Stimulated activated naive CD8-positive, alpha-beta T cell treated with anti-CD3 and anti-CD28 coated beads, Interleukin-15, amount 100 ng/mL, for 72 hours (primary cell): ENCODE measurements at places on chromosomes 11 and 22.

DNA sequence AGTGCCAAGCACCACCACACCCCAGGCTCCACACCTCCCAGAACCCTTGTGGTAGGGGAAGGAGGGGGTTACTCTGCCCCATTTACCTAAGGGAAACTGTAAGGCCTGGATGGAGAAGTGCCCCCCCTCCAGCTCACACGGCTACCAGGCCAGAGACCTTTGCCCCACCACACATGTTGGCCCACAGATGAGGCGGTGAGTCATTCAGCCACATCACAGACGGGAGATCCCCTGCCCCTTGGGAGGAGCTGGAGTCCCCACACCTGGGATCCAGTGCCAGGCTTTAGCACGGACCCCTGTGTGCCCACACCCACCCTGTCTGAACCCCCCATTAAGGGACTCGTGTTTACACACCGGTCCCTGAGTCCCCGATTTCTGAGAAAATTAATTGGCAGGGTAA, 24.9 kb downstream of the CDKN1C start:
- peak; percentile 48 for DNase-seq

DNA sequence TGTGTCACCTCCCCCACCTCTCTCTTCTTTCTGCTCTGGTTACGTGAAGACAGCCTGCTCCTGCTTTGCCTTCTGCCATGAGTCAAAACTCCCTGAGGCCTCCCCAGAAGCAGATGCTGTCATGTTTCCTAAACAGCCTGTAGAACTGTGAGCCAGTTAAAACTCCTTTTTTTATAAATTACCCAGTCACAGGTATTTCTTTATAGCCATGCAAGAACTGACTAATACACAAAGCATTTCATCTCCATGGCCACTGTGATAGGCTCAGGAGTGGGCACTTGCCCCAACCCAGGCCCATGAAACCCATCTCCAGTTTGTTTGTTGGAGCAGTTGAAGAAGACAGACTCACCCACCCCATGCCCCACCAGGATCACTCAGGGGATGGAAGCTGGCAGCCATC, 253.3 kb upstream of the ISX start:
- DNase-seq: no peak

- no peak for DNase-seq
Measured at GRCh38 chr22:40007853-40008710, 13.3 kb downstream of the FAM83F start.

DNA sequence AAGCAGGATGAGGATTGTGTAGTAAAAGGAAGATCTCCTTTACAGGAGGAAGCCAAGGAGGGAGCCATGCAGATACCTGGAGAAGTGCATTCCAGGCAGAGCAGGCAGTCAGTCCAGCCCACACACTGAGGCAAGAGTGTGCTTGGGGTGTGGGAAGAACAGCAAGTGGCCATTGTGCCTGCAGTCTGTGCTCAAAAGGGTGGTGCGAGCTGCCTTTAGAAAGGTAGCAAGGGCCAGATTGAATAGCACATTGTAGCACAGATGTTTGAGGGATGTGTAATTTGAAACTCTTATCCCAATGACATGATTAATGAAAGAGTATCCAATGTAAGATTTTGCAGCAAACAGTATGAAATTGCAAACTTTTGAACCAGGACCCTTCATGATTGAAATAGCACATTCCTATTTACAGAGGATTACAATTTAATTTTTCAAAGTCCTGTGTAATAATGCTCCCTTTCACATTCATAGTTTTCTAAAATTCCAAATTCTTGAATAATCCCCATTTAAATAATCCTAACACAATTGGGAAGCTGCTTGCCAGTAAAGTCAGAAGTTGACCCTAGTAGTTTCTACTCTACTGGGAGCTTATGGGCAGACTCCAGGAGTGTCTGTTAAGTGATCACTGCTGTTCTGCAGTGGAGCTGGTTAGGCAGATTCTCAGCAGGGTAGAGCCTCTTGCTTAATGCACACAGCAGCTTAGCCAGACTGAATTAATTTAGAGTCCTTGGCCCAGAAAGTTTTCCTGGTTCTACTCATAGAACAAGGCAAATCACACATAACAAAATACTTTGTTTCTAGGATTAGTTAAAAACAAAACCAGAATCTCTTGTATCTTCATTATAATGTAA, 78.1 kb downstream of the CYB5R2 start:
- no peak for DNase-seq

DNA sequence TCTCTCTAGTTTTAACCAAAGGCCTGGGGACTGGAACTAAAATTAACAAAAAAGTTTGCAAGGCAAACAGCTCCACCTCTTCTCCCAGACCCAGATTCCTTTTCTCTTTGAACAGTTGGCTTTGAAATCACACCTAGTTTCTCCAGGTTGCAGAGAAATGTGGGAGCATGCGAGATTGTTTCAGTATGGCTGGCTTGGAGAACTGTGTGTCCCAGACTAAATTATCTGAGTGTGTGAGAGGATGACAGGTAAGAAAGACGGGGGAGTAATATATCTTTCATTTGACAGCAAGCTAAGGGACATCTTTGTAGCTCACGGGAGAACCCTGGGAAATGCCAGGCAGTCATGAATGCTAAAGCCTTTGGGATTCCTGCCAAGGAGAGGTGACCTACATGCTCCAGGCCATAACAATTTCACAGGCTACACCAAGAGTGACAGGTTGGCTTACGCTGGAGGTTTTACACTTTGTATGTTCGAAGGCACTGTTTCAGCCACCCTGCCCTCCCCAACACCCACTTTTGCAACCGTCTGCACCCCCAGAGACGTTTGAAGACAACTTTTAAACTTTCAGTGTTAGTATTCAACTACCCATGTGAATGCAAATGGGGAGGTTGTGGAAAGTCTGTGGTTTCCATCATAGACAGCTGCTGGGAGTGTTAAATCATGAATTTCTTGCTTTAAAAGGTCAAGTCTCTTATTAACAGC, 109.3 kb upstream of the SNX19 start:
- DNase-seq: no peak

- DNase-seq: no peak
Measured at GRCh38 chr11:57323167-57323854, 1.4 kb downstream of the TNKS1BP1 start.

DNA sequence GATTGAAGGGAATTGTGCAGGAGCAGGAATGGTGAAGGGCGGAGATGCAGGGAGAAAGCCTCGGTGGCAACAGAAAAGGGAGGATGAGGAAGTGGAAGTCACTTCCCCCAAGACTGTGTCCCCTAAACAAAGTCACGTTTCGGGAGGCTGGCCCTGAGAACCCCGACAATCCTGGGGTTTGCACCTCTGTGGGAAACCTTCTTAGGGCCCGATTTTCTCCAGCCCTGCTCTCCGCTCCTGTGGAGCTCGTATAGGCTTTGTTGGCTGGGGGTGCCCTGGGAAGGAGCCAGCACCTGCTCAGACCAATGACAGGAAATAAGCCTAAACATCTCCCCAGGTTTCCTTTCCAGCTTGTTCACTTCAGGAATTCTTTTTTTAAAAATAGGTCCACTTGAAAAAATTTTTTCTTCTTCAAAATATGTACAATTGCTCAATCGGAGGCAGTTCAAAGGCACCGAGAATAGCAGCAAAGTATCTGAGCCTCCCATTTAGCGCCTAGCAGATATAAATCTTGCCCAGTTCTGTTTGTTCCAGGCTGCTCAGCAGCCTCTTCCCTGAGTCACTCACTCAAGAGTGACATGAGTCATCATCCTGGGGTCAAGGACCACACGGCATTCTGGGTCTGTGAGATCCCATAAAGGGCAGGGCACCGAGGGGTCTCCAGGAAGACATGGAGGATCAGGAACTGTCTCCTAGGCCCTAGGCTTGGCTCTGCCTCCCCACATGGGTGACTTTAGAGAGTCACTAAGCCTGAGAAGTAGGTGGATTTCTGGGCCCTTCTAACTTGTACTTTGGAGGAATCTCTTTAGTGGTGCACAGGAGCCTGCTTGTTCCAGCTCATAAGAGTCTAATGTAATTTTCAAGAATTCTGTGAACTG, 34.0 kb downstream of the IRAG1 start:
- DNase-seq: no peak

DNA sequence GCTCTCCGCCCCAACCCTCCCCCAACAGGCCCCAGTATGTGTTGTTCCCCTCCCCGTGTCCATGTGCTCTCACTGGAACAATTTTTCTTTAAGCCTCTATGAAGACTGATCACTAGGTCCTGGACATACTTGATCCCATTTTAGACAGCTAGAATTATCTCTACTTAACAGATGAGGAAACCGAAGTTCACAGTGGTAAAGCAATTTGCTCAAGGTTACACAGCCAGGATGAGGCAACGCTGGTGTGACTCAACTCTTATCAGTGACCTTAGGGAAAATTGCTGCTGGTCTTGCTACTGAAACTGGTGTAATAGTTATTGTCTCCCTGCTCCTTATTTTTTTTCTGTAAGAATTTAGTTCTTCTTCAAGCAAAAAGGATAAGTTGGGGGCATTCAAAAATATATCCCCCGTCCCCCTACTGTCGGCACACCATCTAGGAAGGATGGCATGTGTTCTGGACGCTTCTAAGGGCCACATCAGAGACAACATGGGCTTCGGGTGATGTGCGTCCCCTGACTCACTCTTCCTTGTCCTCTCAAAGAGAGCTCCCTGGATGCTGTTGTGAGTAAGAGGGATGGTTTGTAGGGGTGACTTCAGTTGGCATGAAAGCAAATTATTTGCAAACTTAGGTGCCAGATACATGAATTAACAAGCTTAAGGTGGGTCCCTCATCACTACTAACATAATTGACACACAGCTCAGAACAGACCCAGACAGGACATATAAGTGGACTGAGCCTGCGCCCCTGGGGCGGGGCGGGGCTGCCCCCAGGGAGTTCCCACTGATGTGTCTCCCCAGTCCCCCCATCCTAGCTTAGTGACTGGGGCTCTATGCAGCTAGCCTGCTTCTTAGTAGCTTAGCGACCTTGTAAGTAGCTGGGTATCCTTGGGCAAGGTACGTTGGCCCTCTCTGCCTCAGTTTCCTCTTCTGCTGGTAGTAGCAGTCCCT, 23.6 kb upstream of the ALX4 start:
- DNase-seq: no peak

DNA sequence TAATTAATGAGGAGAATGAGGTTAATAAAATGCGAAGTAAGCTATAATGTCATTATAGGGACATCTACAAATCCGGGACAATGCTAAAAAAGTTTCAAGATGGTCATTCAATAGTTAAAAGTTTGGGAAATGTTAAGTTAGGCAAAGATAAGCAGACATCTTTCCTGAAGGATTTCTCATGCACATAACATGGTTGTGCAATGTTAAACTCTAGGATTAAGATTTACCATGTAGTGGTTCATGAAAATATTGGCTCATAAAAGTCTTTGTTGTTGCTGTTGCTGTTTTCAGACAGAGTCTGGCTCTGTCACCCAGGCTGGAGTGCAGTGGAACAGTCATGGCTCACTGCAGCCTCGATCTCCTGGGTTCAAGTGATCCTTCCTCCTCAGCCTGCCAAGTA, 751.5 kb upstream of the CCDC179 start:
- no peak for DNase-seq

GRCh38 chr11:62452261-62452660, 33.4 kb downstream of the SCGB1A1 start:
- DNase-seq: no peak

GRCh38 chr11:20097319-20098221, 62.7 kb downstream of the DBX1 start:
- DNase-seq: no peak

DNA sequence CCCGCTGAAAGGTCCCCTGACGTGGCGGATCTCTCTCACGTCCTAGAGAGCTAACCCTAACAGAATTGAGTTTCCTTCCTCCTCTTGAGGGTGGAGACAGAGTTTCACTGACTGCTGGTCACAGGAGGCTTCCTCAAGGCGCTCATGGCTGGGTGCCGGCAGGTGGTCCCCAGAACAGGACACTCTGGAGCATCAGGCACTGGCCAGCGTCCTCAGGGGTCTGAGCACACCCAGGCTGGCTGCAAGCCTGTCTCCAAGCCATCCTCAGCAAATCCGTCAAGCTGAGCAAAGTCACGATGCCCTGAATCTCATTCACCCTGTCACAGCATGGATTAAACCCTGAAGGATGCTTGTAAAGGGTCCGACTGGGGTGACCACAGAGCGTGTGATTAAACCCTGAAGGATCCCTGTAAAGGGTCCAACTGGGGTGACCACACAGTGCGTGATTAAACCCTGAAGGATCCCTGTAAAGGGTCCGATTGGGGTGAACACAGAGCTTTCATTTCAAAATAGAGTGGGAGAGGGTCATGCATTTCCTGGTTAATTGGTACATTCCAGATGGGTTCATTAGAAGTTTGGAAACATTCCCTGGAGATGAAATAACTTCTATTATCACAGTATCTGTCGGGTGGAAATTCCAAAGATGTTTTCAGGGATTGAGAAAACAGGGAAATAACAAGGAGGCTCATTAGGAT, 473.0 kb downstream of the BRD1 start:
- no peak for DNase-seq

GRCh38 chr11:130426837-130427341, 1.5 kb downstream of the ADAMTS8 start:
- DNase-seq: no peak

DNA sequence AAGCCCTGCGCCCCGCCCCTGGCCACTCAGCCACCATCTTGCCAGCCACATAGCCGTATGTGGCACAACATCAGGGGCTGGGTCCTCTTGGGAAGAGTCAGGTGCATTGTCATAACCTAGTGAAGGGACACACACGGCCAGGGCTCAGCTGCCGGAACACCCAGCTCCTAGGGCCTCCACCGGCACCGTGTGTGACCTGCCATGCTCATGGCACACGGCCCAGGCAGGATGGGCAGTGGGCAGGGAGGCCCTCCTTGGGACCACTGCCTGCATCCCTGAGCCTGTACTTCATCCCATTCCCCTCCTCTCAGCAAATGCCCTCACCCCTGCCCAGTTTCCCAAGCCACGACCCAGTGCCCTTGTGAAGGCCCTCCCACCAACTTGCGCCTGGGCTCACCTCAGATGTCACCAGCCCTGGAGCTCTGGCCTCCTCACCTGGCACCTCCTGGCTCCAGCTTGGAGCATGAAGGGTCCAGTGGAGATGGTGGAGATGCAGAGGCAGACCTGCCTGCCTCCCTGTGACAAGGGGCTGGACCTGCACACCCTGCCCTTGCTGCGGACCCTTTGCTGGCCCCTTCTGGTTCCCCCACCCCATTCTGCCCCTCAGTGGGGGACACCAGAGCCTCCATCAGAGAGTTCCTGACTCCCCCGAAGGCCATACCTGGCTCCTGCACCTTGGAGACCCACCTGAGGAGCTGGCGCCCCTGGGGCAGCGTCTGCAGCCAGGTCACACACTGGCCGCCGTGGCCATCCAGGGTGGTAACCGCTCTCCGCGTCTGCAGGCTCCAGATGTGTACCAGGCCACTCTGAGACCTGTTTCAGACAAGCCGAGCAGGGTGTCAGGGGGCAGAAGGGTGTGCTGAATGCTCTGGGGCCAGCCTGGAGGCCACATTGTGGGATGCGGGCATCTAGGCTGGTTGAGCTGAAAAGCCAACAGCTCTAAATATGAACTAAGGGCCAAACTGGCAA, 34.5 kb downstream of the GNB1L start:
- peak; percentile 7 for DNase-seq

- DNase-seq: no peak
Measured at GRCh38 chr11:95680169-95680929, 109.2 kb downstream of the FAM76B start.

- no peak for DNase-seq
Measured at GRCh38 chr11:4983841-4984240, 10.8 kb upstream of the OR51L1 start.

GRCh38 chr11:104925850-104926249, 27.6 kb upstream of the CASP12 start:
- no peak for DNase-seq

- DNase-seq: no peak
Measured at GRCh38 chr22:27642104-27642800, 159.3 kb downstream of the MN1 start.

- peak; percentile 76 for DNase-seq
Measured at GRCh38 chr11:14894657-14895598, 2.9 kb upstream of the CYP2R1 start.
